ENCODE measurements at places on chromosomes 2 and 18.
A peak's percentile ranks its signal among the peaks of the same experiment; 100 is the strongest.

- DNase-seq = no peak
Measured at GRCh38 chr2:38613126-38613848, 10.6 kb upstream of the HNRNPLL start.

- DNase-seq = no peak
Measured at GRCh38 chr2:233409286-233409991, 55.1 kb downstream of the DGKD start.

DNA sequence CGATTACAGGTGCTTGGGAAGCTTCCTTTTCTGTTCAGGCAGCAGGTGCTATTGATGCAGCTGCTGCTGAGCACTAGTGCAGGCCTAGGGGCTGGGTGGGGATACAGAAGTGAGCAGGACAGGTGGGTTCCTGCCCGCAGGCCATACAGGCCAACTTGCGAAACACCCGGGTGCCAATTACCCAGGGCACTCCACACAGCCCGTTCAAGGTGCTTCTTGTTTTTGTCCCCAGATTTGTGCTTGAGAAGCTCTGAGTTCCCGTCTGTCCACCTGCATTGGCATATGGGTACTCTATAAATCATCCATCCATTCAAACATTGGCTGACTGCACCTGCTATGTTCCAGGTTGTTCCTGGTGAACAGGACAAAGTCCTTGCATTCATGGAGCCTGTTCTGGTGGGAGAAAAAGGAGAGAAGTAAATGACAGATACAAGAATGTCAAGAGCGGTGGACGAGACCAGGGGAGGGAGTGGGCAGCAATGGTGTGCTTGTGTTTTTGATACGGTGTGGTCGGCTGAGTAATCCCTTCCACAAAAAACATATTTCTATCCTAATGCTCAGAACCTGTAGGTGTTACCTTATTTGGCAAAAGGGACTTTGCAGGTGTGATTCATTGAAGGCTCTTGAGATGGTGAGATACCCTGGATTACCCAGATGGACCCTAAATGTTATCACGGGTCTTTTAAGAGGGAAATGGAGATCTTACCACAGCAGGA is 31.4 kb downstream of the SH3BP4 start:
- no peak for DNase-seq

DNA sequence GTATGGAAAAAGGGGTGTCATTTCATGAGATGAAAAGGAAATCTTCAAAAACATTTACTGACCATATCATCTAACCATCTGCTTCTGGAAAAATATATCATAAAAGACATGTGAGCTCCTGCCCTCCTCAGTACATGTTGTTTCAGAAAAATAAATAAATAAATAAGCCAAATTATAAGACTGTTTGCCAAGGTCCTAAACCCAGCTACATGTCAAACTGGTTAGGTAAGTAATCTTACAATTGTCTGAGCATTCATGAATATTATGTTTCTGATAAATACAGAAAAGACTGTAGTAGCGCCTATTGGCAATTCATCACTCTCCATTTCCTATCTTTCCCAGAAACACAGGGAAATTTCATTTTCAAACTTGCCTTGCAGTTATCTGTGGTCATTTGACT is 138.9 kb upstream of the SETBP1 start:
- DNase-seq = no peak

DNA sequence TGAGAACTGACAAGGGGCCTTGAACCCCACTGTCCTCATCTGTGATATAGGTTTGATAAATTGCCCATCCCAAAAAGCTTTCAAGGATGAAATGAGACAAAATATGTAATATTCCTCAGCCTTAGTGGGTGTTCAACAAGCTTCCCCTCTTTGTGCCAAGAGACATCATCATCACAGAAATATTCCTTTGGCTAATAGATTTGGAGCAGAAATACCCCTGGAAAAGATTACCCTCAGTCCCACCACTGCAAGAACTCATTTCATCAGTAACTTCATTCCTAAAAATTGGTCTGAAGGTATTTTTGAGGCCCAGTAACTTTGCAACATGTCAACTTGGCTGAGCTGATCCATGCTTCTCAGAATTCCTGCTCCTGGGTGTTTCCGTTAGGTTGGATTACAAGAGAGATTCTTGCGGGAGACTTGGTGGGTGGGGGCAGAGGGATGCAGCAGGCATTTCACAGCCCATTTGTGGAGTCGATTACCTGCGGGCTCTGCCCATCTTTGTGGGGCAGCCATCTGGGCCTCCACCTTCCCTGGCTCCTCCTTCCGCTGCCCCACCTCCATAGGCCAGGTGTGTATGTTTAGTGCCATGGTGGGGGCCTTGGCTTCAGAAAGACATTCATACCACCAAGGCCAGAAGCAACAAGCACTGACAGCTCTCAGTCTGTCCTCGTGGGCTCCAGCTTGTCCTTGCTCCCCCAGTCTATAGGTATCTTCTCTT is 263.9 kb downstream of the GLI2 start:
- no peak for DNase-seq

GRCh38 chr2:138012968-138013367 is 48.7 kb downstream of the HNMT start:
- no peak for DNase-seq

DNA sequence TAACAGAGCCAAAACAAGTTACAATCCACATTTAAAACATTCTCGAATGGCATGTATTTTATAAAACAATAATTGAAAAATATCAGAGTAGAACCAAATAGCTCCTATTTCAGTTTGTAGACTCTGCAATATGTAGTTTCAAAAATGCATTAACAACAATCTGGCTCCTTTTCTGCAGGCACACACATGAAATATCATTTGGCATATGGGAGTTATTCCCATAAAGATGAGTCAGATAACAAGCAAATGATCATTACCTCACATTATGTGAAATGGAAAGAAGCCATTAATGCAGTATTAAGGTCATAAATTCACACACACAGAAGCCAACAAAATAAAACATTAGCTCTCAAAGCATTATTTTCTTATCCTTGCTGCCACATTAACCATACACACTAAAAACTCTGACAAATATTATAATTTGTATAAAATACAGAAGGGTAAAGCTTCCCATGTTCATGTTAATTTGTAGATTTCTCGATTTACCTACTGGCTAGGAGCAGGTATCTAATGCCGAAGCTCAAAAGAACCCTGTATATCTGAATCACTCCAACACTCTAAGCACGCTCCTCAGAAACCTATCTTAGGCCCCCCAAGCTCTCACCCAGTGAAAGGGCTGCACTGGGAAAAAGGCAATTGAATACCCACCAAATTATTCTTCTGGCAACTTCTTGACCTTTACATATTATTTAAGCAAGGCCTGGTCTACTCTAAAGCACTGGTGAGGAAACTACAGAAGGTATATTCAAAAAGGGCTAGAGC is 13.8 kb downstream of the NBAS start:
- peak; percentile 22 for DNase-seq

DNA sequence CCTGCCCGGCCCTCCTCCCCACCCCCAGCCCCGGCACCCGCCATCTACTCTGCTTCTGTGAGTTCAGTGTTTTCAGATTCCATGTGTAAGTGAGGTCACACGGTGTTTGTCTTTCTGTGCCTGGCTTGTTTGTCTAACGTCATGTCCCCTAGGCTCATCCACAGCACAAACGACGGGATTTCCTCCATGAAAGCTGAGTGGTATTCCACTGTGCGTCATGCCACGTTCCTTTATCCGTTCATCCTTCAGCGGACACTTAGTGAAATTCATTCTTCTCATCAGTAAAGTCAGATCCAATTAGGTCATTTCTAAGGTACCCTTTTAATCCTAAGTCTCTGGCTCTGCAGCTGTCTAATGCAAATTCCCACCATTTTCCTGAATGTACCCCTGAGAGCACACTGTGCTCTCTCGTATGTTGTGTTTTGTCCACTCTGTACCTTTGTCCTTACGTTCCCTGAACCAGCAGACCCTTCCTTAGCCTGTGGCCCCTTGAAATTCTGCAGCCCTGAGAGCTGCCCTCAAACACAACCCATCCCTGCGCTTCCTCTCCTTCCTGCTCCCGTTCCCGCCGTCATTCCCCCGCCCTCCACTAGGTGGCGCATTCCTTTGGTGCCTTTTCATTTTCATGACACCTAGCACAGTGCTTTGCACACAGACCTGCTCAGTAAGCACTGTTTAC is 44.1 kb downstream of the TRAPPC12 start:
- no peak for DNase-seq

GRCh38 chr2:191631754-191632153 is 46.2 kb upstream of the NABP1 start:
- DNase-seq = peak; percentile 79

GRCh38 chr2:129646107-129646506 is 333.4 kb upstream of the RAB6C start:
- DNase-seq = no peak

DNA sequence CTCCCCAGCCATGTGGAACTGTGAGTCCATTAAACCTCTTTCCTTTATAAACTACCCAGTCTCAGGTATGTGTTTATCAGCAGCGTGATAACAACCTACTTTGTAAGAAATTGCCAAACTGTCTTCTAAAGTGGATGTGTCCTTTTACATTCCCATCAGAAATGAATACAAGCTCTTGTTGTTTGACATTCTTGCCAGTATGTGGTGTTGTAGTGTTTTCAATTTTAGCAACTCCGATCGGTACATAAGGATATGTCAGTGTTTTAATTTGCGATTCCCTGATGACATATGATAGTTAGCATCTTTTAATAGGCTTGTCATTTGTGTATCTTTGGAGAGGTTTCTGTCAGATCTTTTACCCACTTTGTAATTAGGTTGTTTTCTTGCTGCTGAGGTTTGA is 1156.3 kb upstream of the CRIM1 start:
- no peak for DNase-seq

DNA sequence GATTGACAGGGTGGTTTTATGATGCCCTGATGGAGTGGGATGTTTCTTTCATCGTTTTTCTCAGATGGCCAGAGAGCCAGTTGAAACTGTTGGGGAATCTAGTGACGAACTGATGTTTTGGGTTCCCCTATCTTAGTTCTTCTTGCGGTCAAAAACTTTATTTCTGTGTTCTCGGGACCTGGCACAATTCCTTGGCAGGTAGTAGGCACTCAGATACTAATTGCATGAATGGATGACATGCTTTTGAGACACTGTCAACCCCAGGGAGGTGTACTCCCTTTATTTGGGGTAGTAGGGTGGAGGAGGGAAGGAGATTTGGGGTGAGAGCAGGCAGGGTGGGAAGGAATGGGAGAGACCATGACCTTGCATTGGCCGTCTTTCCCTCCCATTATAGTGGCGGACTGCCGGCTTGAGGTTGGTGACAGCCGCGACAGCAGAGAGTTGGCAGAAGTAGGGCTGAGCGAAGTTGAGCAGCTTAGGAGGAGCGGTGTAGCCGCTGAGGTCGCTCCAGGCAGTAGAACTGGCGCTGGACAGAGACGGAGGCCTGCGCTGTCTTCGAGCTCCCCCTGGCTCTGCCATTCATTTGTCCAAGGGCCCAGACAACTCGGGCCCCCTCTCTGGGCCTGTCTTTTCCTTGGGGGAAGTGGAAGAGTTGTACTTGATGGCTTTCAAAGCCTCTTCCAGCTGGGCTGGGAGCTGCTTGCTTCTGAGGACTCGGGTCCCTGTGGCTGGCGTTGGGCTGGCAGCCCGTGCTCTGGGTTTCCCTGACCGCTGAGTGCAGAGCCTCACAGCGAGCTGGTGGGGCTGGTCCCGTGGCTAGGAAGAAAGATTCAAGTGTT is 2.6 kb downstream of the TET3 start:
- no peak for DNase-seq

DNA sequence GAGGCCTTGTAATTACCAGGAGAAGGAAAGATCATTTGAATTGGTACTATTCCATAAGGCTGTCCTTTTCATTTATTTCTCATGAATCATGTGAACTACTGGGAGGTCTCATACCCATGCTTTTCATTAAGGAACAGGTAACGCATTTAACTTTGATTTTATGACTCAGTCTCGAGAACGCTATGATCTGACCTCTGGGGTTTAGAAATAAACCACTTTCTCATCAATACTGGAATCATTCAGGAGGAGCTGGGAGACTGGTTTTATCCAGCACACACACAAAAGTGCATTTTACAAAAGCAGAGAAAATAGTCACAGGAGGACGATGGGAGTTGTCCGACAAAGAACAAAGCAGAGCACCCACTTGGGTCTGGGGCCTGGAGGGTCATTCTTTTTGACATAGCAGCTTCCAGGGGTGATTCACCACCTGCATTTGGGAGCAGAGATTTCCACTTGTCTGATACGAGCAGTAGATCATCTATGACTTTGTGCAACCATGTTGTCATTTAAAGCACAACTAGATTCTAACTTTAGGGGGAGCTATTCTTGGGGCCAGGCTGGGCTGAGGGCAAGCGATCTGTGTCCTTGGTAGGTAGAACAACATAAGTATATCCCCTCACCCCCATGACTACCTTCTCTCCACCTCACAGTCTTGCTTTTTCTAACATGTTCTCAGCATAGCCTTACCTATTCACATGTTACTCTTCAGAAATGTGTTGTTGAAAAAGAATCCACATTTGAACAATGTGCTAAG is 95.9 kb upstream of the SCG2 start:
- no peak for DNase-seq

- no peak for DNase-seq
Measured at GRCh38 chr2:133054297-133054696, 384.3 kb upstream of the LYPD1 start.

GRCh38 chr2:217228732-217229131 is 368.9 kb upstream of the TNP1 start:
- no peak for DNase-seq

DNA sequence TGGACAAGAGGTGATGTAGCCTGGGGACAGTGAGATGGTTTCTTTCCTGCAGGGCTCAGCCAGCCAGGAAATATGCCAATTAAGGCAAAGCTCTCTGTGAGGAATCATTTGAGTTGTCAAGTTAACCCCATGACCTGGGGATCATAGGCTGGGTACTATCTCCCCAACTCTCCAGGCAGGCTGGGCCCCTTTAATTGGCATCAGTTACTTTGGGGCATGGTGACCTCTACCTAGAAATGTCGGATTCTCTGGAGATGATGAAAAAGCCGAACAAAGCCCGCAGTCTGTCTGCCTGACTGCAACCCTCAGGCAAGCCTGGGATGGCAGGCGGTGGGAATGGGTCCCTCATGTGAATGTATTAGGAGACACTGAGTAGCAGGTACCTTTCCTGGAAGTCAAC is 193.5 kb upstream of the SMAD2 start:
- DNase-seq = no peak

- DNase-seq = peak; percentile 29
Measured at GRCh38 chr2:31140151-31140550, 1.9 kb upstream of the GALNT14 start.

DNA sequence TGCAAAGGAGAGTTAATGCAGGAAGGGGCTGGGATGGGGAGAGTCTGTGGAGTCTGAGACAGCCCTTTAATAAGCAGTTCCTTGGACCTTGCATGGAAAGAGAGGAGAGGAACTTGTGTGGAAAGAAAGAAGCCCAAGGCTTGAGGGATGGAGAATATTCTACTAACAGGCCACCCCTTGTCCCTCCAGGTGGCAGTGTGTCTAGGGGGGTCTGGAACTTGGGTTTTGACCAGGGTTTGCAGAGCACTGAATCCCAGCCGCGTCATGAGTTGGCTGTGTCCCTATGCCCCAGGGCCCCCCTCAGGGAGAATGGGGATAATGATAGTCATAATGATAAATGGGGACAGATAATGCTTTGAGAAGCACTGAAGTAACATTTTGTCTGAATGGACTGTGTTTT is 15.0 kb downstream of the TCF7L1 start:
- DNase-seq = no peak

DNA sequence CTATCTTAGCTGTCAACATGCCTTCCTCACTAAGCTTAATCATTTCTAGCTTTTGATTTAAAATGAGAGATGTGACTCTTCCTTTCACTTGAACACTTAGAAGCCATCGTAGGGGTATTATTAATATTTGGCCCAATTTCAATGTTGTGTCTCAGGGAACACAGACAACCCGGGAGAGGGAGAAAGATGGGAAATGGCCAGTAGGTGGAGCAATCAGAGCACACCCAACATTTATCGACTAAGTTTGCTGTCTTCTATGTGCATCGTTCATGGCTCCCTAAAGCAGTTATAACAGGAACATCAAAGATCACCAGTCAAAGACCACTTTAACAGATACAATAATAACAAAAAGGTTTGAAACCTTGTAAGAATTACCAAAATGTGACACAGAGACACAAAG is 110.2 kb downstream of the OLA1 start:
- DNase-seq = no peak

Data from fibroblast of skin of left quadriceps (primary cell).